ENCODE measurements at places on chromosomes 16 and 17.

DNA sequence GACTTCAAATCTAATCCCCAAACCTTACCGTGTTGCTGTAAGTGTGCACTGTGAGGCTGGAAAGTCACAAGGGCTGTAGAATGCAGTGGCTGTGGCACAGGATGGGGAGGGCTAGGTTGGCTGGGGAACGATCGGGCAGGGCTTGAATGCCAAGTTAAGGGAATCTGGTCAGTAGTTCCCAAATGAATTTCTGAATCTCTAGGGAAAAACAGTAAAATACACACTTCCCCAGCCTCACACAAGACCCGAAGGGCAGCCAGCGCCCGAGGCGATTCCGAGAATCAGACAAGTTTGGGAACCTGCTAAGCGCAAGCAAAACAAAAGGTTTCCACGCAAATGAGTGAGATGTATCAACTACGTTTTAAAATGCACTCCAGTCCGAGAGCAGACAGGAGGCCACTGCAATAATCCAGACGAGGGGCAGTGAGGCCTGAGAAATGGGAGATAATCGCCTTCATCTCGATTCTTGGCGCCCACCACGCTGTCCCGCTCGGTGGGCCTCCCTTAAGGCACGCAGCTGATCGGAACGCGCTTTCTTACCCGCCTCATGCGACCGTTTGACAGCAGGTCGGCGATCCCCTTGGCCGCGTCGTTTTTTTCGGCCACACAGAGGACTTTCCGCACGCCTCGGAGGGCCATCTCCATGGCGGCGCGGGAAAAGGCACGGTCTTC lies 599 bp downstream of the TOP3A start:
- no peak for DNase-seq

DNA sequence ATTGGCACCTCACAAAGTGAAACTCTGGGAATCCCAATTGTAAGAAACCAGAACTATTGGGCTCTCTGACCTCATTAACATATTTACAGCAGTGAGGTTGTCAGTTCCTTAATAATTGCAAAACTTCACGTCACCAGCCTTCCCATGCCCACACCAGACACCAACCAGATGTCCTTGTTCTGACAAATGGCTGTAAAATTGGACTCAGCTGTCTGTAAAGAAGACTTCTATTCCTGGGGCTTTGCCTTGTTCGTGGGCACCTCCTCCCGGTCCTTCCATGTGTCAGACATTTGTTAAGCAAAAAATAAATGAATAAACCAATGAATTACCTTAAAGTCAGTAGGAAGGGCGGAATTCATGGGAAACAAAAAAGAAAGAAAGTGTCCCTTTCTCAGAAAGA lies 284.3 kb upstream of the CDH11 start:
- DNase-seq = no peak

GRCh38 chr16:27221576-27222248 lies 18.4 kb downstream of the KDM8 start:
- no peak for DNase-seq

- DNase-seq = no peak
Measured at GRCh38 chr17:78872486-78872885, 30.5 kb downstream of the CEP295NL start.

DNA sequence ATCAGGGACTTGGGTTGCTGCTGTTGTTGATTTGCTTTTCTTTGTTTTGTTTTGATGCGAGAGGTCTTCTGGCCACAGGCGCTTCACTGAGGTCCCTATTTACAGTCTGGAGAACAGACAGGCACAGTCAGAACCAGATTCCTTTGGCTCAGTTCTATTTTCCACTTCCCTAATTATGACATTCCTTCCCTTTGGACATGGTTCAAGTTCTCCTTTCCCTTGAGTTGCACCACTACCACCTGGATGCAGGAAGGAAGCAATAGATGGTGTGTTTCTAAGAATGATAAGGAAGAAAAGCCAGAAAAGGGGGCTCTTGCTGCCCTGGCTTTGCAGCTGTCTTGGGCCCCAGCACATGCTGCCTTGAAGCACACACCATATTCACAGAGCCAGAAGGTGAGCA lies 160.6 kb downstream of the MAF start:
- DNase-seq = no peak

GRCh38 chr17:35901631-35902175 lies 21.5 kb upstream of the CCL5 start:
- DNase-seq = no peak

- DNase-seq = no peak
Measured at GRCh38 chr17:5869041-5869745, 201.0 kb upstream of the WSCD1 start.

DNA sequence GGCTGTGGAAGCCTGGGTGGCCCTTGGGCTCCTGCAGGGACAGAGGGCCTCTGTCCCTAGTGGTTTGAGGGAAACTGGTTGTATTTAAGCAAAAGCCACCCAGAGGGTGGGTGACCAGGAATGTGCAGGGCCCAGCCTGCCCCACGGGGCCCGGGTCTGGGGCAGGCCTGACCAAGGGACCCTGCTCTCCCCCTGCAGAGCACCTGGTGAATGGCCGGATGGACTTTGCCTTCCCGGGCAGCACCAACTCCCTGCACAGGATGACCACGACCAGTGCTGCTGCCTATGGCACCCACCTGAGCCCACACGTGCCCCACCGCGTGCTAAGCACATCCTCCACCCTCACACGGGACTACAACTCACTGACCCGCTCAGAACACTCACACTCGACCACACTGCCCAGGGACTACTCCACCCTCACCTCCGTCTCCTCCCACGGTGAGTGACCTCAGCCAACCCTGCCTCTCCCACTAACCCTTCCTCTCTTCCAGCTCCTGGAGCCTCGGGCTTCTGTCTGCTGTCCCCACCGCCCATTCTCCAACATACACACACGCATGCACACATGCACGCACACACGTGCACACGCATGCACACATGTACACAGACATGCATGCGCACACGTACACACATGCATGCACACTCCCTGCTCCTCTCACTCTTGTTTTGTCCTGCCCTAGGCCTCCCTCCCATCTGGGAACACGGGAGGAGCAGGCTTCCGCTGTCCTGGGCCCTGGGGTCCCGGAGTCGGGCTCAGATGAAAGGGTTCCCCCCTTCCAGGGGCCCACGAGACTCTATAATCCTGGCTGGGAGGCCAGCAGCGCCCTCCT lies 10.4 kb downstream of the GALK1 start:
- no peak for DNase-seq

- no peak for DNase-seq
Measured at GRCh38 chr16:70692873-70693671, 7.2 kb upstream of the MTSS2 start.

All from C1 segment of cervical spinal cord (tissue), 14 donors.